Colonic mucosa (tissue), 4 donors: ENCODE measurements at places on chromosomes 13 and 19.

DNA sequence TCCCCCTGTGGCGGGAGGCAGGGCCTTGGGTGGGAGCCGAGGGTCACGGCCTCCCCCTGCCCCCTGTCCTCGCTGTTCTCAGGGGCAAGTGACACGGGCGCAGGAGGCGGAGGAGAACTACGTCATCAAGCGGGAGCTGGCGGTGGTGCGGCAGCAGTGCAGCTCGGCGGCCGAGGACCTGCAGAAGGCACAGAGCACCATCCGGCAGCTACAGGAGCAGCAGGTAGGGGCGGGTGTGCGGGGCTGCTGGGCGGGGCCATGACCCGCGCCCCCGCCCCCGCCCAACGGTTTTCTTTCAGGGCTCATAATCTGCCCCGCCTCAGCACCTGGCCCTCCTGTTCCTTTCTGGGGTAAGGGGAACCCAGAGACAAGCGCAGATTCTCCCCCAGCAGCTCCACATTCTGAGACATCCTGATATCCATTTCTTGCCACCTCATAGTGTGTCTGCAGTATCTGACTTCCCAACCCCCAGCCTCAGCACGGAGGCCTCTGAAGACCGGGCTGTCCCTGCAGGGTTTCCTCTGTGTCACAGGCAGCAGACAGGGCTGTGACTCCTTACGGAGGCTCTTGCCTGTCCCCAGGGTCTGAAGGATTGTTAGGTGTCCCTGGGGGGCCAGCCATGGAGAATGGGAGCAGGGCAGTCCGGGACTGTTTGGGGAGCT is 15.9 kb downstream of the PRR36 start:
- DNase-seq, result no peak

GRCh38 chr13:30147421-30147820 is 159.9 kb downstream of the KATNAL1 start:
- DNase-seq, result no peak

DNA sequence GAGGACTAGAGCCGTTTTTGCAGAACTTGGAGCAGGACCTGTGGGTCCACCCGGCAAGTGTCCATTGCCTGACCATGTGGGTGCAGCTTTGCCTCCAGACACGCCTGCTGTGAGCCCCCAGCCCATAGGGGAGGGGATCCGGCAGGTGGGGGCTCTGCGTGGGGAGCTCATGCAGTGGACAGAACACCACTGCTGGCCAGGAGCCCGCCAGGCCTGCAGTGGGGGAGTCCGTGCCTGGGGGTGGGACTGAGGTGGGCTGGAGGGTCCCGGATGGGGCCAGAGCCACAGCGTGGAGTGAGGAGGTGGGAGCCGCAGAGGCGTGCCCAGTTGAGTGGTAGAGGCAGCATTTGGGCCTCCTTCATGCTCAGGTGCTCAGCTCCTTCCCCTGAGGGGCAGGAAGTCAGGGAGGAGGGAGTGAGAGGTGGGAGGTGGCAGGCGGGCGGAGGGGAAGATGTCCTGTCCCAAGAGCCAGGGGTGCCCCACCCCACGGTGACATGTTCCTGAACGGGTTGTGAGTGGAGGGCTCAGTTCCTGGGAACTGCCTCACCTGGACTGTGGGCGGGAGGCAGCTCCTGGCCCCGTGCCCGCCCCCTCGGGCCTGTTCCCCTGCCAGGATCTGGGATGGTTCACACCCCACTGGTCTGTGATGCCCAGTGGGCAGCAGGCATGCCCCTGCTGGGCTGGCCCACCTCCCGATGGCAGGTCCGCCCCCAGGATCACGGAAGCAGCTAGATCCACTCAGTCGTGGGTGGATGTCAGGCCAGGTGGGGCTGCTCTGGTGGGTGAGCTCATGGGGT is 8.8 kb downstream of the ADAT3 start:
- no peak for DNase-seq

DNA sequence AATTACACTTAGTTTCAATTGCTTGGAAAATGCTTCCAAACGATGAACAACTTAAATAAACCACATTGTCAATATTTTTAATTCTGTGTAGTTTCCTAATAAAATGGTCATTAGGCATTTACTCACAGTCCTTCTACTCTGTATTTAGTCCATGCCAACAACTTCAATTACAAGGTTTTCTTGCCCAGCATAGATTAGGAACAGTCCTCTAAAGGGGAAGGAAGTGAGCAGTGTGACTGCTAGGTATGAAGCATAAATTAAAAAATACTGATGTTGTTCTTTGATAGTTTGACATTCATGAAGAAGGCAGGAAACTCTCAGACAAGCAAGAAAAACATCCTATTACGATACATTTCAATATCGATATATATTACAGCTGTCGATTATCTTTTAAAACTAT is 716.0 kb upstream of the PCDH9 start:
- no peak for DNase-seq

DNA sequence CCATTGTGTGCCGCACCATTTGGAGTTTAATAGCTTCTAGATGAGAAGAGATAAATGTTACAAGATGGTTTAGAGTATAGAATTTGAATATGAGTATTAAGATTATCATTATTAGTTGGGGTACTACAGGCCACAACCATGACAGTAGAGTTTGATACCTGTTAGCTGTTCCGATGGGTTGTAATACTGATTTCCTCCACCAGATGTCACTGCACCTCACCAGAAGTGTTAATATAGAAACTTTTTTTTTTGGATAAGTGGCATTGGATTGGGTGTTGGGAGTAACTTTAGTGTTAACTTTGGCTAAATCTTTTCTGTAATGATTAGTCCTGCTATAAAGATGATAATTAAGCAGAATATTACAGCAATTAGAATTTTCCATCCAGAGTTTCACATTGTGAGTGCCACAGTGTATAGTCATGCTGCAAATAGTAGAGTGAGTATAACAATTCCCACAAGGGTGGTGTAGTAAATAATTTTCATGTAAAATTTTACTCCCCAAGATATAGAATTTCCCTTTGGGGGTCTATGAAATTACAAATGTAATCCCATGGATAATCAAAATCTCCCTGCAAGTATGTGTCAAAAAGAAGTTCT is 56.3 kb downstream of the PSG3 start:
- DNase-seq, result no peak

- peak; percentile 65 for DNase-seq
Observed at GRCh38 chr19:19053508-19054314, 10.1 kb upstream of the SLC25A42 start.

DNA sequence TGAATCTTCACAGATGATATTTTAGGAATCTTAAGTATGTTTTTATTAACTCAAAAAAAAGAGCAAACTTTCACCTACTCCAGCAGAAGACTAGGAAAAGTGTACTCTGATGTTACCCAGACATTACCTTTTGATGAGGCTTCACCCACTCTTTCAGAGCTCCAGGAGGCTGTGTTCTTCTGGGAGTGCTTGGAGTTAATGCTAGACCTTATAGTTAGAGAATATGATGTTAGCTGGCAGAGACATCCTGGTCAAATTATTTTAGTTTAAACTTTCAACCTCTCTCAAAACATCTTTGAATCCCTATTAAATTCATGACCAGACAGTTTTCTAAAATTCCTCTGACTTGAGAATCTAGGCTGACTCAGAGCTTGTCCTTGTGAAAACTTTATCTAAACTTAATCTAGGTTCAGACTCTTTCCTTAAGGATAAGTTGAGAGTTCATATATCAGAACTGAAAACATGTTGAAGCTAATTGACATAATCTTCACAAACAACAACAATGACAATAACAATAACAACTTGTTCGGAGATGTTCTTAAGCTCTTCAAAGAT is 82.8 kb downstream of the ITGBL1 start:
- DNase-seq, result no peak

GRCh38 chr13:79427265-79427664 is 21.2 kb upstream of the RBM26 start:
- no peak for DNase-seq

DNA sequence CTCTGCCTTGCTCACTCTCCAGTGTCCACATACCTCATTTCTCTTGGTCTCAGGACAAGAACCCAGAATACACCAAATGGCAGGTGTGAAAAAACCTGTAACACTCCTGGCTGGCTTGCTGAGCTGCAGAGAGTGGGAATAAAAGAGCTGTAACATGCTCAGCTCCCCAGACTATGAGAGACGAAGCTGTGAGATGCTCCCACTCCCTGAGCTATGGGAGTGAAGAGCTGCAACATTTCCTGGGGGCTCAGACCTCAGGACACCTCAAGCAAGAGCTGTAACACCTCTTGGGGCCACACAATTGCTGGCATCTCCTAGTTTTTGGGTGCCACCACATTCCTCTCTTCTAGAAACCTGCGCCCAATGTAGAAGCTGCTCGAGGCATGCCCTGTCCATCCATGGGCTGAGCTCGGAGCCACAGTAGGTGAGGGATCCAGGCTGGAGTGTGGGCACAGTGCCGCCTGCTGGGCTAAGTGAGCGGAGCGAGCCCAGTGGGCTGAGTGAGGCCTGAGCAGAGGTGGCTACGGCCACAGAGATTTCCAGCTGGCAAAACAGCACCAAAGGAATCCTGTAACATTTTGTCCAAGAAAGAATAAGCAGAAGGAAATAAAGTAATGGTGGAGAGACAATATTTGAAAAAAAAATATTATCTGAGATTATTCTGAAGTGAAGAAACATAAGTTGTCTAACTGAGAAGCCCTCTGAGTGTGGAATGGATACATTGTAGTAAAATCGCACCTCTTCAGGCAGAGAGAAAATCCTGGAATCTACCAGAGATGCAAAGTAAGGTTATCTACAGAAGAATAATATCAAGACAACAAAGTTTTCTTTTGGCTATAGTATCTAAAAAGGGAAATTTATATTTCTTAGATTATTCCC is 186.2 kb upstream of the PCDH9 start:
- no peak for DNase-seq

DNA sequence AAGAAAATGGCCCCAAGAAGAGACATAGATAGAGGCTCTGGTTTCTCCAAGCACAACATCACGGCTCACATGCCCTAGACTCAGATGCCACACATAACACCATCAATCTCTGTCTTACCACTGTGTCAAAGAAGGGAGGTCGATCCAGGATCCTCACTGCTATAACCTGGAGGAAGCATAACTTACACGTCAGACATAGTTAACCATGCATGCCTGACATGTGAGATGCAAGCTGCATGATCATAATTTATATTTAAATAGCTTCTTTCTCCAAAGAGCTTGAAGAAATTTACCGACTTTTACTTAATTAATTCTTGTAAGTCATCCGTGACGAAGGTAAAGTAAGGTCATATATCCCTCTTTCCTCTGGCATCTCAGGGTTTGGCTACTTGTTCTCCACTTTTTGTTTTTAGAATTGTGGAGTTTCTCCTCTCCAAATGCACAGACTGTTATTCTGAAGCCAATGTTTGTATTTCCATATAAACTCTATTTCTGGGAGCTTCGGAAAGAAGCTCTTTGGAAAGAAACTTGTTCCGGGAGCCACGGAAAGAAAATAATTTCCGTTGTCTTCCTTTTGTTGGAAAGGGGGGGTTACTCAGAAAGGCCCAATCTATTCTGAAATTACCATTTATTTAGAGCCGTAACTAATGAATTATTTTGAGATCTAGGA is 205.6 kb downstream of the LHFPL6 start:
- no peak for DNase-seq

DNA sequence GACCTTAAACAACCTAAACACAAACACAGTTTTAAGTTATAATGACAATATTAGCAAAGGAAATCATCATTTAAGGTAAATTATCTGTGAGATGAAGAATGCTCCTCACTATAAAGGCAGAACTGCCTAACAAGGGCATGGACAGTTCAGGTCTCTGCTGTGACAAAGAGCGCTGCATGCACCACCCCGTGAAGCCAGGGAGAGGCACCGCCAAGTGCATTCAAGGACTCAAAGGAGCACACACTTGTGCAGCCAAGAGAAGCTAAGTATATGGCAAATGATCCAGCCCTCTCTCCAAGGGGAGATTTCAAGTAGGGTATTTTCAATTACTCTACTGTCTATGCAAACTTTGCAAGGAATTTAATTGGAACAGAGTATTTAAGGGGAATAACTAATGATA is 126.0 kb downstream of the RAP2A start:
- no peak for DNase-seq

DNA sequence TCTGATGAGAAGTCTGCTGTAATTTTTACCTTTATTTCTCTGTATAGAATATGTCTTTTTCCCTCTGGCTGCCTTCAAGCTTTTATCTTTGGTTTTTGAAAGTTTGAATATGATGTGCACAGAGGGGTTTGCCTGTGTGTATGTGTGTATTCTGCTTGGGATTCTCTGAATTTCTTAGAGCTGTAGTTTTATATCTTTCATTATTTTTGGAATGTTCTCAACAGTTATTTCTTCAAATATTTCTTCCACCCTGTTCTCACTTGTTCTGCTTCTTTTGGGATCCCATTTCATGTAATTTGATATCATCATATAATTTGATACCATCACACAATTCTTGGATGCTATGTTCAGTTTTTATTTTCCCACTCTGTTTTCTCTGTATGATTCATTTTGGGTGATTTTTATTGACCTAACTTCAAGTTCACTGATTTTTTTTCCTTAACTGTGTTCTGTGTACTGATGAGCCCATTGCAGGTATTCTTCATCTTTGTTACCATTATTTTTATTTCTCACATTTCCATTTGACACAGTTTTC is 7.5 kb downstream of the COG3 start:
- DNase-seq, result no peak

DNA sequence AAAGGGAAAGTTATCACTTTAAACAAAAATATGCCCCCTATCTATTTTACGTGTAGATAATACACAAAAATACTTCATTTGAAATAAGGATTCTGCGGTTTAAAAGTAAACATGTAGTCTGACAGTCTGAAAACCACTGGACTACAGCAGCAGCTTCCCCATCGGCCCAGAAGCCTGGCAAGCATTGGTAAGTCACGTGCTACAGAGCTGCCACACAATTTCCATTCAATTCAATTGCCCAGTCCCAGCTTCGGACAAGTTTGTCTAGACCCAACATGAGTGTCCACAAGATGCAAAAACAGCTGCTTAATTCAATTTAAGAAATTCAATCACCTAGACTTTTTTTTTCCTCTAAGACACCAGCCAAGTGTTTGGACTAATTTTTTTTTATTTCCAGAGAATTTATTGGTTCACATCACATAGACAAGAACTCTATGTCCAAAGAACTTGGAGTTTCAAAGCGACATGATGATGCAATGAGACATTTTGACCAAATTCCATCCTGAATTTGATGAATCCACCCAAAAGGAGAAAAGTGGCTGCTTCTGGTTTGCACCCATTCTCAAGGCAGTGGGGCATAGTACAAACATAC is 458.9 kb downstream of the COG6 start:
- no peak for DNase-seq

- DNase-seq, result no peak
Observed at GRCh38 chr13:20331419-20331818, 99.3 kb upstream of the GJB6 start.

- DNase-seq, result no peak
Observed at GRCh38 chr19:32357720-32358119, 12.3 kb downstream of the ZNF507 start.
